ENCODE measurements at places on chromosomes 16 and 17.
A peak's percentile ranks its signal among the peaks of the same experiment; 100 is the strongest.

DNA sequence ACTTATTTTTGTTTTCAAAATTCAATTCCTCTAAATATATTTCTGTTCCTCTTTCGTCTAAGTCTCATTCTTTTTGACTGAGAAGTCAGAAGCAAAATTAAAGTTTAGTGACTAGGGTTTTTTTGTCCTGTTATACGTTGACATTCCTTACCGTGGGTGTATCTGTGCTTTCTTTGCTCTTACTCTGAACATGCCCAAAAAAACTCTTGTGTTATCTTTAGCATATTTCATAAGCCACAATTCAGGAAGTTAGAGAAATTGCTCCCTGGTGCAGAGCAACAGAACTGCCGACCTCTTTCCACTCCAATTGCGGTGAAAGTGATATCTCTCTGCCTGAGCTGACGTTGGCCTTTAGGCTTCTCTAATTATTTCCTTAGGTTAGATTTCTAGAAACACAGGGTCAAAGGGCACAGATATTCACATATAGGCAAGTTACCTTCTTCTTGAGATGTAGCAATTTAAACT lies 65.7 kb downstream of the CENPV start:
- DNase-seq = peak; percentile 91

DNA sequence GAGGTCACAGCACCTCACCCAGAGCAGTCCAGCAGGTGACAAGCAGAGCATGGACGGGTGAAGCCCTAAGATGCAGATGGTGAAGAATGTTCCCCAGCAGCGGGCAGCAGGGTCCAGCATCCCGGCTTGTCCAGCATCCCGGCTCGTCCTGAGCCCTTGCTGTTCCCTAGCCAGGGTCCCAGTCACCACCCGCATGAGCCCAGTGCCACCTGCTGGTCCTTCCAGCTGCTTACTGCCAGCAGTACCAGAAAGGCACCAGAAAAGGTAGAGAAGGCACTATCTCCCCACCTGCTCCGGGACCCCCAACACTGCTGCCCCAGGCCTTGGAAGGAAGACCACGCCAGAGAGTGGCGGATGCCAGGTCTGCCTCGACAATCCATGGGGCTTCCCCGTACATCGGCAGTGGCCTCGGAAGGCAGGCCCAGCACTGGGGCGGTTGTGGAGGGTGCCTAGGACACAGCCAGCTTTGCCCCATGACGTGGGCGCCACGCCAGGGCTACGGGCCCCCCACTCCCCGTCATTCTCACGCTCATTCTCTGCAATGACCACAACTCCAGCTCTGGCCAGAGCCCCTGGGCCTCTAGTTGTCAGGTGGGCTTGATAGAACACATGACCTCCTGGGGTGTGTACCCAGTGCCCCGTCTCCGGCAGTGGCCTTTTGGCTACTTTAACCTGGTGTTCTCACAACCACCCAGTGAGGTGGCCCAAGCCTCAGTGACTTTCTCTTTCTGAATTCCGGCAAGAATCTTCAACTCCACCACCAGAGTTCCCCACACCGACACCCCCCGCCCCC lies 1.4 kb downstream of the CENPX start:
- peak; percentile 57 for DNase-seq

GRCh38 chr16:73713778-73714495 lies 582.7 kb upstream of the PSMD7 start:
- DNase-seq = peak; percentile 26

DNA sequence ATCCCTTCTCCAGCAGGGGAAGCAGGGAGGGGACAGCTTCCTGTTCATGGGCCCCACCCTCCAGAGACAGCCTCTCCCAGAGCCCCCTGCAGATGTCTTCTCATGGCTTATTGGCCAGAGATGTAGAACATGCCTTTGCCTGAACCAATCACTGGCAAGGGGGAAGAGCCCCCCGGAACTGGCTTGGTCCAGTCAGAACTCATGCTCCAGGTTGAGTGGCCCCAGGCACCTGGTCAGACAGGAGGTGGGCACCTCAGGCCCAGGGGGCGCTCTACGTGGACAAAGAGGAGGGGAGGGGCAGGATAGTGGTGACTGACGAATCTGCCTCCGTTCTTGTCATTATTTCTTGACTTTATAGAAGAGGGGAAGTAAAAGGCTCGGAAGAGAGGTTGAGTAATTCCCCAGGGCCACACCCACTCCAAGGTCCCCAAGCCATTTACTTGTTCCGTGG lies 23.6 kb downstream of the RAB11FIP4 start:
- peak; percentile 69 for DNase-seq

DNA sequence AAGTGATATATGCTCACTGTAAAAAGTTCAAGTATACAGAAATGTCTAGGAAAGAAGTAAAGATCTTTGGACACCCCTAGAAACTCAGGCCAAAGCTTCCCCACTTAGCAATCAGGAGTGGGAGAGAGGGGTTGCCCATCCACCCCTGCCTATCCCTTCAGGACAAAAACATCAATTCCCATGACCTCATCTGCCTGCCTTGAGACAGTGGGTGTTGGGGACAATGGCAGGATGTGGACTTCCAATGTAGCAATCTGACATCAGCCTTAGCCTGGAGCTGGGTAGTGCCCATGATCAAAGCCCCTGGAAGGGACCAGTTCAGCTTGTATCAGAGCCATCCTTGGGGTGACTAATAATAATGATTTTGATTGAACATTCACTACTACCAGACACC lies 18.1 kb downstream of the ITPRIPL2 start:
- no peak for DNase-seq

DNA sequence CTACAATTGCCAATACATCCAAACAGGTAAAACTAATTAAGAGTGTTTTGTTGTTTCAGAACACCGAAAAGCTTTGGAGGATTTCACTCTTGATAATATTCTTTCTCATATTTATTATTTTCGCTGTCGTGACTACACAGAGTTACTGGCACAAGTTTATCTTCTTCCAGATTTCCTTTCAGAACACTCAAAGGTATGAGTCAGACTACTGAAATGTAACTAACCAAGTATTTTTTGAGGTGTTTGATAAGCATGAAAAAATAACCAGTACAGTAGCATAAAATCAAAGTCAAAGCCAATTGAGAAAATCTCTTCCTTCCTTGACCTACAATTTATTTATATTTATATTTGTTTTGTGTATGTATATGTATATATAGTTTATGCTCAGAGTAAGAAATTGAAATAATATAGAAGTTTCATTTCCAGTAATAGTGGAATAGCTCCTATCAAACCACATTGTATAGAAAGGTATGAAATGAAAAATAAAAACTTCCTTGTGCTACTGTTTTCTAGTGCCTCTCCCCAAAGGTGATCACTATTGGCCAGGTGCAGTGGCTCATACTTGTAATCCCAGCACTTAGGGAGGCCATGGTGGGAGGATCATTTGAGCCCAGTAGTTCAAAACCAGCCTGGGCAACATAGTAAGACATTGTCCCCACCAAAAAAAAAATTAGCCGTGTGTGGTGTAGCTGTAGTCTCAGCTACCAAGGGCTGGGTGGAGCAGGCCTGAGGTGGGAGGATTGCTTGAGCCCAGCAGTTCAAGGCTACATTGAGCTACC lies 10.9 kb downstream of the RAD51C start:
- DNase-seq = no peak

DNA sequence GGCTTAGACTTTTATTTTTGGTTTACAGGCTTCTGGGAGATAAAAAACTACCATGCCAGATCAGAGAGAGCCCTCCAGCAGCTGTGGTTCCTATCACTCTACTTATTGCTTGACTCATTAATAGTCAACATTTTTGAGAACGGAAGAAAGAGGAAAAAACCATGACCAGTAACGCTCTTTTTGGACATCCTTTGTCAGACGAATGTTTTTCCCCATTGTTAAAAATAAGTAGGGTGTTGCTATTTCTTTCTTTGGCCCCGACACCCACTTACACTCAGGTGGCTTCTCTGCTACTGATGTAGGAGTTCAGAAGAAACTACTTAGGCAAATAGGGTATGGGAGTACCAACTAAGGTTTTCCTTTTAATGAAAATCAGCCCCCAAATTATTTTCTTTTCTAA lies 27.5 kb downstream of the TVP23A start:
- DNase-seq = no peak

DNA sequence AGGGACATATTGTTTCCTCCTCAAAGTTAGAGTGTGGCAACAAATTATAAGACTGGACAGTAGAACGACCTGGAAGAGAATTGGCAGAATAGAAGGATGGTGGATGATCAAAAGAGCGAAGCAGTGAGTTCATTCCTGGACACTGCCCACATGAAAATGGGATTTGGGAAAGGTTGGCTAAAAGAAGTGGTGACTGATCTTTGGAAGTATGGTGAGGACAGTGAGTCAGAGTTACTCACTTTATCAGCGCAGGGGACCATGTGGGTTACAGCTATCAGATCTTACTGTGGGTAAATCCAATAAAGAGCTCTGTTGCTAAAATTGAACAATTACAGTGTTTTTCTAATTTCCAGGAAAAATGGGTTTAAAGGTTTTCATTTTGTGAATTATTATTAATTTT lies 2.7 kb upstream of the TANC2 start:
- no peak for DNase-seq

DNA sequence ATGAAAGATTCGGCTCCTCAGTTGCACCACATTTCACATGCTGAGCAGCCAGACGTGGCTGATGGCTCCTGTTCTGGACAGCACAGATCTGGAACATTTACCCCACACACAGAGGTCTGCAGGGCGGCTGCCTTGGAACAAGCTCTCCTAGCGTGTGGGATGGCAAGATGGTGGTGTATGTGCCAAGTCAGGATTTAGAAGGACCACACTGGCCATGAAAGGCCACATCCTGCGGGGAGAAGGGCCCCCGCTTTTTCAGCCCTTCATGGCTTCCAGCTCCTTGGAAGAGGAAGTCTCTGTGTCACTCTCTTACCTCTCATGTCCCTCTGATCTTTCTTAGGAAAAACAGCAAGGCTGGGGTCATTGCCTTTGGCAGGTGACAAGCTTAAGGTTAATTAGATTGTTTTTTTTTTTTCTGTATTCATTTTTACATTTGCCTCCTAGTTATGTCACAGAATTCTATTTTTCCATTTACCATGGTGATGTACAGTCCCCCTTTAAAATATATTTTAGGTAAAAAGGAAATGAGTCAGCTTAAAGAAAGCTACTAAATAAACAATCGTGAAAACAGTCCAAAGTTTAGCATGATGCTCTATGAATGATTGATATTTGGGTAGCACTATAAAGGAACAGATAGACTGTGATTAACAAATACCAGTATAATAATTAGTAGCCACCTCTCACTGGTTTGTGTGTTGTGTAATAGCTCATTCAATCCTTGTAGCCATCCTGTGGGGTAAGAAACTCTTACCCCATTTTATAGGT lies 396.6 kb downstream of the CPPED1 start:
- peak; percentile 18 for DNase-seq

DNA sequence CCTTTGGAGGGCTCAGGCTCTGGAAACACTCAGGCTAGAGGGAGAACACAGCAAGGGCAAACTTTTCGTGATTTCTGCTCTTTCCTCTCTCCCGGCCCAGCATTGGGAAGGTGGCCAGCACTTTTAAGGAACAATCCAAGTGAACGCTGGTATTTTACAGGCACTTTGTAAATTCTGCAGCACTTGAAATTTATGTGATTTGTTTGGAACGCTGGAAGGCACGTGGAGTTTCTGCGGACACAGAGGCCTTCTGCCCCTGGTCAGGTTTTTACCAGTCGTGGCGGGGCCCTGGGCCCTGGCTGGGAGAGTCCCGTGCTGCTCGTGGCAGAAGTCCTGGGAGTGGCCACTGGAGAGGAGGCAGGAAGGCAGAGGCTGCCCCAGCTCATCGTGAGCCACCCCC lies 188.6 kb downstream of the ENGASE start:
- no peak for DNase-seq

DNA sequence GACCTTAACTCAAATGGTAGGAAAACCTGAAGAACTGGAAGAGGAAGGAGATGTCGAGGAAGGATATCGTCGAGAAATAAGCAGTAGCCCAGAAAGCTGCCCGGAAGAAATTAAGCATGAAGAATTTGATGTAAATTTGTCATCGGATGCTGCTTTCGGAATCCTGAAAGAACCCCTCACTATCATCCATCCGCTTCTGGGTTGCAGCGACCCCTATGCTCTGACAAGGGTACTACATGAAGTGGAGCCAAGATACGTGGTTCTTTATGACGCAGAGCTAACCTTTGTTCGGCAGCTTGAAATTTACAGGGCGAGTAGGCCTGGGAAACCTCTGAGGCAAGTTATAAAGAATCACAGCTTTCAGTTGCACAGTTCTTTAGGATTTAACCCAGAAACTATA lies 15.5 kb downstream of the ERCC4 start:
- DNase-seq = no peak

DNA sequence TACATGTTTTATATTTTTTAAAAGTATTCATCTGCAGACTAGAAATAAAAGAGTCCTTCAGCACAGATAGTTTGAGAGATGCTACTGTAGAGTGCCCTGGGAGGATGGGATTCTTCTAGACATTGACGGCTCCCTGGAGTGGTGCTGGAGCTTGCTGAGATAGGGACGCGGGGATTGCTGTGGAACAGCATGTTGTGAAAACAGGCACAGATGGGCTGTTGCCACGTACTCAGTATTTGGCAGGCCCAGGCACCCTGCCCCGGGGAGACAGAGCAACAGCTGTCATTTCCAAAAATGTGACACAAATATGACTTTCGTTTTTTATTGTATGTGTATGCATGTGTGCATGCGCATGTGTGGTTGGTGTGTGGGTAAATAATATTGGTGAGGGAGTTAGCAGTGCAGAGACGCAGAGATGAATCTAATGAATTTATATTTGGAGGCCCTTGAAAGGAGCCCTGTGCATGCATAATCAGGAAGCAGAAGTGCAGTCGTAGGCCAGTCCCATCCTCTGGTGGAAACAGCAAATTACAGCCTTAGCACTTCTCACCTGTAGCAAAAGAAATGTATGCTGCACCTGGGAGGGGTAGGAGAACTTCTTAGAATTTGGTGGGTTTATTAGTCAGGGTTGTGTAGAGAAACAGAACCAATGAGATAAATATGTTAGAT lies 6.2 kb upstream of the ABCA8 start:
- DNase-seq = no peak

- DNase-seq = no peak
Observed at GRCh38 chr17:83135692-83136091, 56.3 kb downstream of the METRNL start.

DNA sequence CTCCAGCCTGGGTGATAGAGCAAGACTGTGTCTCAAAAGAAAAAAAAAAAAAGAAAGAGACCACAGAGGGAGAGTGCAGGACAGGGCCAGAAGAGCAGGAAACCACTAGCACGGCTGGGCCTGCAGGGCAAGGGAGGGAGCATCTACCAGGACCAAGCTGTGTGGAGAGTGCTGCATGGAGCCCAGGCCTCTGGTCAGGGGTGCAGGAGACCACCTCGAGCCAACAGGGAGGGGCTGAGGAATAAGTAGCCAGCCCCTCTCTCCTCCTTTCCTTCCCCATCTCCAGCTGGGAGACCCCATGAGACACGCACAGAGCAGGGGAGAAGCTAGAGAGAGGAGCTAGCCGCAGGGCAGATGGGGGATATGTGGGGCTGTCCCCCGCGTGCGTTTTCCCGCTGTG lies 67.0 kb upstream of the DNAH17 start:
- no peak for DNase-seq

- DNase-seq = no peak
Observed at GRCh38 chr16:79071424-79071823, 529.1 kb downstream of the MAF start.

GRCh38 chr17:29742210-29742513 lies 119.5 kb upstream of the CORO6 start:
- no peak for DNase-seq

GRCh38 chr17:14942526-14943190 lies 322.5 kb downstream of the PMP22 start:
- no peak for DNase-seq

Data from KBM-7 (cell line).